ENCODE measurements at places on chromosomes 4 and X.
A peak's percentile ranks its signal among the peaks of the same experiment; 100 is the strongest.

DNA sequence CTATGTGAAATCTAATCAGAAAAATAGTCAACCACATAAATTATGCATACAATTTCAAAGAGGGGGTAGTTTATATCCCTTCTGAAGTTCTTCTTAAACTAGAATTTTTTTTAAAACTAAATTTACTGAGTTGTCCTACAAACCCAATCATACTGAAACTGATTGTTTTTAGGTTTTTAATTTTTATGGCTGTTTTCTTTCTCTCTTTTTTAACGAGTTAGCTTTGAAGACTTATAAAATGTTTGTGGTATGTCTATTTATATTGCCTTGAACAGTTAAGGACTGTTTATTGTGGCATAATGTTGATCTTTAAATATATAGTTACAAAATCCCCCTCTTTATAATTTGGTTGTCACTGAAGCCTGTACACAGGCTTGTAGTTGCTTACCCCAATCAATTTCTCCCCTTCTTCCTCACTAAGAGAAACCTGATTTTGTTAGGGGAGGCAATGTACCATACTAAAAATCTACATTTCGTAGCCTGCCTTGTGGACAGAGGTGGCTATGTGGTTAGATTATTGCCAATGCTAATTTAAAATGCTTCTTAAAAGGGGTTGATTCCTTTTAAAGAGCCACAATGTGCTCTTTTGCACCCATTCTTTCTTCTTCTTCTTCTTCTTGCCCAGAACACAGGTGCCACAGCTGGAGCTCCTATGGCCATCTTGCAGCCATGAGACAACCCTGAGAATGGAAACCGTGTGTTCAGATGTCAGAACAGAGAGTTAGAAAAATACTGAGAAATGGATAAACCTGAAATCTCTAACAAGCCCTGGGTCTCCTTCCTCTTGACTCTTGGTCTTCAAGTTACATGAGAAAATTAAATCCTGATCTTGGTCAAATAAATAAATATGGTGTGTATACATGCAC, 102.7 kb upstream of the ZNF827 start:
- DNase-seq = no peak

DNA sequence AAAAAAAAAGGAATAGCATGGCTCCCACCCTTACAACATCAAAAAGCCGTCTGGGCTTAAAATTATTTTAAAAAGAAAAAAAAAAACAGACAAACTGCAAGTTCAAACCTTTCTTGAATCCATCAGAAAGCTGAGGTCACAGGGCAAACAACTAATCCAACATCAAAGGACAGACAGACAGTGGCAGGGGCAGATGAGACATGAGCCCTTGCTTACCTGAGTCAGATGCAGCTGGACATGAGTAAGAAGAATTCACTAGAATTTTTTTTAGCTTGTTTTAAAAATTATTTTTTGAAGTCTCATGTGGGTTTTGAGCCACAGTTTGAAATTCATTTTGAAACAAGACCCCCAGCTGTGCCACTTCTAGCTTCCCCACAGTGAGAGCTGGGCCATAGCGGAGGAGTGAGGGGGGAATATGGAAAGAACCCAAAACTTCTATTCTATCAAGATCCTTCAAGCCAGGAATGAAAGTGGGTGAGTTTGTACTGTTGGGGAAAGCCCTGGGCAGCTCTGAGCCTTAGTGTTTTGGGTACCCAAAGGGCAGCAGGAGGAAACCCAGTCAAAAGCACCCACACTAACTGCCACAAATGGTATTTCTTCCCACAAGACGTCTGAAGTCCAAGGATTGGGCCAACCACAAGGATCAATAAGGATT, 111.4 kb downstream of the ATXN3L start:
- no peak for DNase-seq

DNA sequence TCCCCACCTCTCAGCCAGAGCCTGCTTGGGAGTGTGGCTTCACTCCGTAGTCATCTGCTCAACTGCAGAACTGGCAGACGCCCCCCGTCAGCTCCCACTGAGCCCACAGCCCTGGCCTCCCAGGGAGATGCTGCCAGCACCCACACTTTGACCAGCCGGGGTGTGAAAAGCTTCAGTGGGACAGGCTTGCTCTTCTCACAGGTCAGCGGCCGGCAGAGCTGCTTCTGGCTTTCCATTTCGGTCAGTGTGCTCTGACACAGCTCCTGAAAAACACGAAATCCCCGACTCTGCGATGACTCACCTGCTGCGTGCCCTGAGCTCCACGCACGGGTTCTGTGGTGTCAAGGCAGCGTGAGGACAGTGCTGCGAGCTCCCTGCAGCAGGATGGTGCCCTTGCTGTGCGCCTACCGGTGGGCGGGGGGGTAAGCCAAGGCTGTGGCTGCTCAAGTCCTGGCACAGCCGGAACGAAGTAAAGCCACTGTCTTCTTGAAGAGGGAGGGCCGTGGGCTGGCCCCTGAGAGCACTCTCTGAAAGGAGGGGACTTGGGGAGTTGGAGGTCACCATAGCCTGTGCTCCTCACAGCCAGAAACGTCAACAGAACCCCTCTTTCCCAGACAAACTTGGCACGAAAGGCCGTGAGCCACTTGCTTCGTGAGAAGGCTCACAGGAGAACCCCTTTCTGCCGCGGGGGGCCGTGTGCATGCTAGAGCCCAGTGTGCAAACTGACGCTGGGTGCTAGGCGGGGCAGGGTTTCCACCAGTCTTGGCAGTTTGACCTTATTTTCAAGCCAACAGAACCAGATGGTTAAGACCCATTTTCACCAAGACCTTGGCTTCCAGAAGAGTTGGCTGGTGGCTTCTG, 23.6 kb downstream of the NOP14 start:
- DNase-seq = no peak

DNA sequence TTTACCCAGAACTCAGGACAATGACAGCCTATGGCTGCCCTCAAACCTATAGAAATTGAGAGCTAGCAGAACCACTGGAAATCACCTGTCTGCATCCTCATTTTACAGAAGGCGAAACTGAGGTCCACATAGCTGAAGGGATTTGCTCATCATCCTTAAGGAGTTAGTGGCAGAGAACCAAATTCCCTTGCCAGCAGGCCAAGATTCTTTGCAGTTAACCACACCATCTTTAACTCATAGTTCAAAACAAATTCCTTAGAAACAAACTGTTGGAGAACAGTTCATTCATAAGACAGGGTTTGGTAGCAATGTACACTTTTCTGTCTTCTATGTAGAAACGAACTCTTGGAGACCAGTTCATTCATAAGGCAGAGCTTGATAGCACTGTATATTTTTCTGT, 37.9 kb upstream of the RAP2C start:
- no peak for DNase-seq

- DNase-seq = no peak
Observed at GRCh38 chr4:41832961-41833360, 84.4 kb upstream of the PHOX2B start.

- DNase-seq = no peak
Observed at GRCh38 chrX:140065961-140066662, 100.8 kb upstream of the CXorf66 start.

DNA sequence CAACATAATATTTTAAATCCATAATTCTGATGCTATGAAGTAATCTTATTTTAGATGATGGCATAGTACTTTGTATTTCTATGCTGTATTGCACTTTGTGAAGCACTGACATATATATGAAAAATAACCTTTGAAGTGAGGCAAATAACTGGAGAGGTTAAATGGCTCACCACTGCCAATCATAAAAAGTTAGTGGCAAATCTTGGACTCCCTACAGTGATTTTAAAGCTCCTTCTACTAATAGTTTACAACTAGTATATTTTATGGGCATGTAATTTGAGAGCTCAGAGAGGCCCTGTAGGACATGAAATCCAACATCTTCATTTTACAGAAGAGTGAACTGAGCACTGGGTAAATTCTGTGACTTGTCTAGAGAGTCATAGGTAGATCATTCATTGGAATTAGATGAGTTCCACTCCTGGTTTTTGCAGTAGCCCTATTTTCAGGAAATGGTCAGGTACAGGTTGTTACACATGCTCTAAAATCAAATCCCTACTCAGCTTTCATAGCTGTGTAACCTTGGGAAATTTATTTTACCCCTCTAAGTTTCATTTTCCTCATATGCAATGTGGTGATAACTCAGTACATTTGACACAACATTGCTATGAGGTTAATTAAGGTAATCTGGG, 804 bp upstream of the GC start:
- DNase-seq = no peak

GRCh38 chr4:89303177-89303576, 4.4 kb downstream of the GPRIN3 start:
- no peak for DNase-seq

- peak; percentile 97 for DNase-seq
Observed at GRCh38 chr4:139875411-139875825, 209.8 kb downstream of the MGST2 start.

DNA sequence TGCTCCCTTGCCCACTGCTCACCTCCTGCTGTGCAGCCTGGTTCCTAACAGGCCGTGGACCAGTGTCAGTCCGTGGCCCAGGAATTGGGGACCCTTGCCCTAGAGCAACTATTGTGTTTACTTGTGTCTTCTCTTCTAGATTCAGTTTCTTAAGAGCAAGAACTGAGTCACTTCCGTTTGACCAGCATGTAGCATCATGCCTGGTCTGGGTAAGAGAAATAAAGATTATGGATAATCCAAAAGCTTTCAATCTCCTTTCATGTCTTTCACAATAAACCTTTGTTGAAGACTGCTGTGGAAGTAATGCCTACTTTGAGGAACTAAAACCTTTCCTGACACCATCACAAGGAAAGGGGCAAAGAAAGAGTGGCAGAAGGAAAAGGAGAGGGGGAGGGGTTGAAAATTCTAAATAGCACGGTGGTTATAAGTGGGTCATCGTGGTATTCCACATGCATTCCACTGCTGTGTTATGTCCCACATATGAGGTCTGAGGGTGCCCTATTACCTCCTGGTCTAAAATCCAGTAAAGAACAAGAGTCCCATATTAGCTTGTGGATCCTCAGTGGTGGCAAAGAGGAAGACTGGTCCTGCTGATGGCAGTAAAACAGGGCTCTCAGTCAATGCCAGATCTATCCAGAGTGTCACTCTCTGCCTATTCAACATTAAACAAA, 133.4 kb downstream of the RASL11B start:
- DNase-seq = no peak

DNA sequence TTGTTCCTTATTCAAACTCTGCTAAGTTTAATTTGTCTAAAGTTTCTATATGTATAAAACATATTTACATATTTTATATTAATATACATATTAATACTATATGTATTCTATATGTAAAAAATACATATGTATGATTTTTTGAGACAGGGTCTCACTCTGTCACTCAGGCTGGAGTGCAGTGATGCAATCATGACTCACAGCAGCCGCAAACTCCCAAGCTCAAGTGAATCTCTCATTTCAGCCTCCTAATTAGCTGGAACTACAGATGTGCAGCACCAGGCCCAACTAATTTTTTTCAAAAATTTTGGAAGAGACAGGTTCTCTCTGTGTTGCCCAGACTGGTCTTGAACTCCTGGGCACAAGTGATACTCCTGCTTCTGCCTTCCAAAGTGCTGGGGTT, 684.9 kb downstream of the TRAM1L1 start:
- no peak for DNase-seq

DNA sequence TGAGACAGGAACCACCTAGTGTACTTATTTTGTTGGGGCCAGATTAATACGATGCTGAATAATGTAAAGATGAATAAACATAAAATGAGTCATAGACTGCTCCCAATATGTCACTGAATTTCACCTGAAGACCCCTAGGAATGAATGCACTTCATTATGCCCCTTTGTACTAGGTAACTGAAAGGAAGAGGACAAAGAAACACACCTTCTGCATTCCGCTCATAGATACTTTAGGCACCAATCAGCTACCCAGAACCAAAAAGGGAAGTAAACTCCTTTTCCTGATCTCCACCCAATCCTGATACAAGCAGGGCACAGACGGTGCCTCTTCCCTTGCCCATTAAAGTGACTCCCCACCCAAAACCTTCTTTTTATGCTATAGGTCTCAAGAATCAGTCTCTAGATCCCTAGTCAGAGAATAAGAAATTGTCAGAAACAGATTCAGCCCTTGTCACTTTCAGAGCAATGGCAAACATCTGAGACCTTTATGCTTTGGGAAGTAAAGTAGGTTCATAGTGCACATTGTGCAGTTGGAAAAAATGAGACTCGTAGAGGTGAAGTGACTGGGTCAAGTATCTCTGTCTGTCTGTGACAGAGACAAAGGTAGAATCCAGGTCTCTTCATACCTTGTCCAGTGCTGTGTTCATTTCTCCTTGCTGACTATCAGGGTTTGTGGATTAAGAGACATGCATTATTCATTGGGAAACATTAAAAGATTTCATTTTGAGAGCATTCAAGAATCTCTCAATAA, 2.3 kb downstream of the GPR174 start:
- no peak for DNase-seq

DNA sequence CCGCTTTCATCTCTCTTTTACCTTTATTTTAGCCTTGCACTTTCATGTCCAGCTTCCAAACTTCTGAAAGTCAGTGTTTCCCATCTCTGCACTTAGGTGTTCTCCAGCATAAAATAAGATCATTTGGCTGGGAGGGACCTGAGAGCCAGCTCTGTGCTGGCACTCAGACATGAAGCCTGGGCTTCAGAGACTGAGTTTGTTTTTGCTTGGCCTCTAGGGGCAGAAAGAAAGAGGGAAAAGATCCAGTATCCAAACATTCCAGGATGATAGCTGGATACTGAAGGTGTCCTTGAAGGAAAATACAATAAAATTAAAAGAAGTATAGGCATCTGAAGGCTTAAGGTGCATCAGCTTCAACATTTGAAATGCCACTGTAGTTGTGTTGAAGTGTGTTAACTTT, 202.4 kb upstream of the ZIC3 start:
- DNase-seq = no peak

DNA sequence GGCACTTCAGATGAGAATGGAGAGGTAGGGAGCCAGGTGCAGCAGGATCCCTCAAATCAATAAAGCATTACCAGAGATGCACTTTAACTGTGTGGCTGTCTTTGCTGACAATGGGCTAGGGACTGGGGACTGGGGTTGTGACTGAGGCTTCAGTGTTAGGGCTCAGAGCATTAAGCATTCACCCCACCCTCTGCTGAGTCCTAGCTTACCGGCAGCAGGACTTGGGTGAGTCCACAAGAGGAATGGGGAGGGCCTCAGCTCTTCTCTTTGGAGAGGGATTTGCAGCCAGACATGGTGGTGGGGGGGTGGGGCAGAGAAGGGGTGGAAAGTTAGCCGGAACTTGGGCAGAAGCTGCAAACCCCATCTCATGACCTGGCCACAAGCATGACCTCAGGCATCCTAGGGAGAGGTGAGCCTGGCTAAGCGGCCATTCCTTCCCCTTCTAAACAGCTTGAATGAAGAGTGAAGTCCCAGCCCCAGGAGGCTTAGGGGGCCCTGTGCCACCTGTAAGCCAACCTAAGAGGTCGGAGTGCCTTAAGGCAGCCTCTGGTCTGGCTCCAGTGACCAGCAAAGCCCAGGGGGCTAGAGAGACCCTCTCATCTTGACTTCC, 78.4 kb downstream of the STARD8 start:
- no peak for DNase-seq
